Subcutaneous preadipocyte (primary cell): ENCODE measurements at places on chromosomes 7 and 10. TPM values are rescaled to one million over a fixed set of nuclear protein-coding genes. Genes with fewer than 3 reads are reported as not detected.

The HGF gene
- 345 and 402 TPM in 2 replicates for total RNA-seq

The ANKRD7 gene
- 0.37 and 0.39 TPM in 2 replicates for total RNA-seq

The OR6B1 gene
- total RNA-seq, result not detected in 2 replicates

The SCRN1 gene
- total RNA-seq, result 50.3 and 69.0 TPM in 2 replicates

The CCL24 gene
- not detected in 2 replicates for total RNA-seq

The LRRTM3 gene
- not detected in 2 replicates for total RNA-seq

The CDCA7L gene
- total RNA-seq, result 27.2 and 50.8 TPM in 2 replicates

The ETV1 gene
- total RNA-seq, result 20.2 and 45.9 TPM in 2 replicates

The IMMP2L gene
- total RNA-seq, result 10.7 and 15.4 TPM in 2 replicates

The RSPH10B2 gene
- under 0.01 and 0.20 TPM in 2 replicates for total RNA-seq

The PRXL2A gene
- total RNA-seq, result 4.7 and 8.5 TPM in 2 replicates

The GRID2IP gene
- not detected in 2 replicates for total RNA-seq

The CFAP46 gene
- 0.37 and 0.39 TPM in 2 replicates for total RNA-seq

The RAB11FIP2 gene
- 22.4 and 25.4 TPM in 2 replicates for total RNA-seq

The ANKRD30A gene
- not detected in 2 replicates for total RNA-seq

The AKR1B15 gene
- not detected in 2 replicates for total RNA-seq

The TMEM72 gene
- not detected in 2 replicates for total RNA-seq

The FGFBP3 gene
- total RNA-seq, result 0.73 and 0.78 TPM in 2 replicates

The SLC18A3 gene
- total RNA-seq, result not detected in 2 replicates

The SPAM1 gene
- total RNA-seq, result not detected in 2 replicates

The GTF2IRD2 gene
- 2.2 and 3.5 TPM in 2 replicates for total RNA-seq
